ENCODE measurements at places on chromosomes 2 and 18. TPM values are rescaled to one million over a fixed set of nuclear protein-coding genes. Genes with fewer than 3 reads are reported as not detected.

DSG4 gene
- total RNA-seq, result not detected

IL37 gene
- not detected for total RNA-seq

SLC40A1 gene
- 5.8 TPM for total RNA-seq

MSTN gene
- total RNA-seq, result 0.14 TPM

PNO1 gene
- 17.5 TPM for total RNA-seq

CEP192 gene
- total RNA-seq, result 18.3 TPM

CFAP65 gene
- total RNA-seq, result 1.1 TPM

REG3G gene
- total RNA-seq, result not detected

CCDC85A gene
- 0.07 TPM for total RNA-seq

RAD51AP2 gene
- total RNA-seq, result not detected

AGXT gene
- not detected for total RNA-seq

NT5C1B gene
- total RNA-seq, result not detected

UGT1A5 gene
- not detected for total RNA-seq

GPR45 gene
- 0.22 TPM for total RNA-seq

CASP10 gene
- total RNA-seq, result 1.1 TPM

DCDC2C gene
- not detected for total RNA-seq

RNU2-63P gene
- not detected for total RNA-seq

PIEZO2 gene
- total RNA-seq, result 7.5 TPM

YPEL5 gene
- total RNA-seq, result 63.1 TPM

ZAP70 gene
- not detected for total RNA-seq

IL18R1 gene
- total RNA-seq, result 0.12 TPM

CDH19 gene
- total RNA-seq, result not detected

RAPGEF4 gene
- total RNA-seq, result 0.07 TPM

SPRED2 gene
- 10.5 TPM for total RNA-seq

CCDC102B gene
- 0.17 TPM for total RNA-seq

SERPINB5 gene
- 0.17 TPM for total RNA-seq

CGREF1 gene
- total RNA-seq, result 2.3 TPM

ARHGAP28 gene
- 2.3 TPM for total RNA-seq

UCN gene
- total RNA-seq, result not detected

SMARCAL1 gene
- total RNA-seq, result 30.1 TPM

UNC80 gene
- total RNA-seq, result not detected

HNMT gene
- 20.2 TPM for total RNA-seq

FAM161A gene
- 3.6 TPM for total RNA-seq

SPP2 gene
- total RNA-seq, result not detected

RMND5A gene
- total RNA-seq, result 19.5 TPM

CHST9 gene
- total RNA-seq, result 2.1 TPM

FEV gene
- not detected for total RNA-seq

PLCL1 gene
- not detected for total RNA-seq

TXNL1 gene
- total RNA-seq, result 51.4 TPM

ERMN gene
- not detected for total RNA-seq

CETN1 gene
- total RNA-seq, result not detected

PJVK gene
- 0.58 TPM for total RNA-seq

HK2 gene
- 17.6 TPM for total RNA-seq

VWA3B gene
- not detected for total RNA-seq

TMEM163 gene
- total RNA-seq, result 0.65 TPM

ACVR1 gene
- 7.2 TPM for total RNA-seq

RND3 gene
- 51.8 TPM for total RNA-seq

AGAP1 gene
- total RNA-seq, result 13.5 TPM

POLR1B gene
- 9.7 TPM for total RNA-seq

LDAH gene
- total RNA-seq, result 29.9 TPM

ALLC gene
- not detected for total RNA-seq

COL6A3 gene
- 13.0 TPM for total RNA-seq

All from epithelial cell of proximal tubule (primary cell).